Uterus (tissue), 4 donors: ENCODE measurements at places on chromosomes 7 and 10. TPM values are rescaled to one million over a fixed set of nuclear protein-coding genes. Genes with fewer than 3 reads are reported as not detected.

DNA sequence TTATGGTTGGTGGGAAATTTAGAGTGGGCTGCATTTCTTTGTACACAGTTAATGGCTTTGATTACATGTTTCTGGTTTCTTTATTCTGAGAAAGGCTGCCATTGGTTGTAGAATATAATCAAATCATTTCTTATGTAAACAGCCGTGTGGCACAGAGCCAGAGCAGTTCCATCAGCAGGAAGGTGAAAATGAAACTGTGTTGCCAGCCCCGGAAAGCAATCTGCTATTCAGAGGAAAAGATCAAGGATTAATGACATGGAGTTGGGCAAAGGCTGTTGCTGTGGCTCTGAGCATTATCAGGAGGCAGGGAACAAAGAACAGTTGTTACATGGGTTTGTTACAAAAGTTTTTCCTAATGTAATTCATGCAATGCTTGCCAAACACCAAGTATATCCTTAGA, 74.2 kb upstream of the ZNF716 start:
- H3K4me1 ChIP-seq, result no peaks in the 10 kb centered on the region
- DNase-seq, result no peak
- H3K27me3 ChIP-seq, result no peaks in the 10 kb centered on the region
- no peaks in the 10 kb centered on the region for H3K36me3 ChIP-seq
- H3K27ac ChIP-seq, result no peak overlapping the region

ASZ1 gene
- not detected for total RNA-seq

AIFM2 gene
- total RNA-seq, result 11.2 TPM

GRCh38 chr7:121510858-121511482, 114.9 kb upstream of the FAM3C start:
- no peak for DNase-seq
- H3K27ac ChIP-seq, result no peak overlapping the region
- no peaks in the 10 kb centered on the region for H3K36me3 ChIP-seq
- H3K27me3 ChIP-seq, result no peaks in the 10 kb centered on the region
- H3K4me3 ChIP-seq, result no peak overlapping the region

DNA sequence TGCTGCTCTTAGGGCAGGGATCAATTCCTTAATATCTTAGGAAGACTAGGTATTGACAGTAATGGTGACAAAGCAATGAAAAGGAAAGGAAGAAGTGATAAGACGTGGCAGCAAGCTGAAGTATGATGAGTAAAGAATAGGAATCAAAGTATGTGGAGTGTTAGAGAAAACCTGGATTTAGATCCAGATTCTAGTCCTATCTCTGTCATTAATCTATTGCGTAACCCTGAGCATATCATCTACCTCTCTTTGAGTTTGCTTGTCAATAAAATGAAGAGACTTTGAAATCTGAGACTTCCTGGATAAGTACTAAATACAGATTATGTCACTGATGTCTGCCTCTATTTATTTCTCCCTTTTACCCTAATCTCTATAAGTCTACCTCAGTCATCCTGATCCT, 89.2 kb downstream of the PTEN start:
- no peaks in the 10 kb centered on the region for H3K36me3 ChIP-seq
- no peak for DNase-seq
- H3K4me1 ChIP-seq, result peaks cover 10% of the 10 kb centered on the region

GRCh38 chr10:49707585-49707984, 28.1 kb downstream of the C10orf53 start:
- DNase-seq, result no peak
- H3K4me3 ChIP-seq, result no peak overlapping the region
- no peaks in the 10 kb centered on the region for H3K4me1 ChIP-seq
- no peak overlapping the region for H3K27ac ChIP-seq
- H3K27me3 ChIP-seq, result no peaks in the 10 kb centered on the region

ANKRD1 gene
- total RNA-seq, result 0.64 TPM

MDFIC gene
- 71.4 TPM for total RNA-seq

DNA sequence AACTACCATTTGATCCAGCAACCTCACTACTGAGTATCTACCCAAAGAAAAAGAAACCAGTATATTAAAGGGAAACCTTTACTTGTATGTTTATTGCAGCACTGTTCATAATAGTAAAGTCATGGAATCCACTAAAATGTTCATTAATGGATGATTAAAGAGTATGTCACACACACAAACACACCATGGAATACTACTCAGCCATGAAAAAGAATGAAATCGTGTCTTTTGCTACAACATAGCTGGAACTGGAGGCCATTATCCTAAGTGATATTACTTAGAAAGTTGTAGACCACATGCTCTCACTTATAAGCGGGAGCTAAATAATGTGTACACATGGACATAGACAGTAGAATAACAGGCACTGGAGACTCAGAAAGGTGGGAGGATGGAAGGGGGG, 203.0 kb upstream of the SLC26A5 start:
- no peaks in the 10 kb centered on the region for H3K27me3 ChIP-seq
- no peak overlapping the region for H3K4me3 ChIP-seq
- no peak for DNase-seq
- H3K27ac ChIP-seq, result no peak overlapping the region
- H3K4me1 ChIP-seq, result no peaks in the 10 kb centered on the region

HTRA1 gene
- total RNA-seq, result 98.3 TPM

GRCh38 chr10:117339578-117339977, 35.7 kb downstream of the PDZD8 start:
- H3K27ac ChIP-seq, result no peak overlapping the region
- H3K36me3 ChIP-seq, result no peaks in the 10 kb centered on the region
- no peak overlapping the region for H3K4me3 ChIP-seq
- DNase-seq, result no peak

DNA sequence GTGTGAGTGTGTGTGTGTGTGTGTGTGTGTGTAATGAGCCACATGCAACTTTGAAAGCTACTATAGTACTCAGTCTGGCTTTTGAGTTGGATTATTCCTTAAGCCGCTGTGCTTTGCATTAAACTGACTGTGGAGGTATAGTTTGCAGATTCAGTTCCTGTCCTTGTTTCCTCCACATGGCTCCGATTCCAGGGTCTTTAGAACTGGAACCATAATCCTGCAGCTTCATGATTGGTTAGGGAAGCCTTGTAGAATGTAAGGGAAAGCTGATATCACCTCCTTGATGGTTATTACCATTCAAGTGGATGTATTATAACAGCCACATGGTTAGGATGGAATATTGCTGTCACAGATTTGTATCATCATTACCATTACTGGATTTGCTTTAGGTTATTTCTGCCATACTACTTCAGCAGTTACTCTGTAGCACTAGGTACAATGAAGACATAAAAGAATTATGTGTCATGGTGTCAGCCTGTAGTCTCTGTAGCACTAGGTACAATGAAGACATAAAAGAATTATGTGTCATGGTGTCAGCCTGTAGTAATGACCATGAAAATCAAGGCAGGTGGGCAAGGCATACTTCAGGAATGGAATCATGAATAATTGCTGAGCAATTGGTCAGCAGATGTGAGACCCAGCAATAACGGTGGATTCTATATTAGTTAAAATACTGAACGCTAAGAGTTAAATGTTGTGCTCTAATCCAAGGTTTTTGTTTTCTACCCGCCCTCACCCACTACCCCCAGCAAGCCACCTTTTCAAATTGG, 275.1 kb upstream of the FZD1 start:
- no peaks in the 10 kb centered on the region for H3K27me3 ChIP-seq
- H3K4me3 ChIP-seq, result no peak overlapping the region
- DNase-seq, result no peak
- no peaks in the 10 kb centered on the region for H3K4me1 ChIP-seq

- H3K4me1 ChIP-seq, result no peaks in the 10 kb centered on the region
- no peaks in the 10 kb centered on the region for H3K36me3 ChIP-seq
- no peak for DNase-seq
Observed at GRCh38 chr7:116724560-116725231, 52.7 kb downstream of the MET start.

DNA sequence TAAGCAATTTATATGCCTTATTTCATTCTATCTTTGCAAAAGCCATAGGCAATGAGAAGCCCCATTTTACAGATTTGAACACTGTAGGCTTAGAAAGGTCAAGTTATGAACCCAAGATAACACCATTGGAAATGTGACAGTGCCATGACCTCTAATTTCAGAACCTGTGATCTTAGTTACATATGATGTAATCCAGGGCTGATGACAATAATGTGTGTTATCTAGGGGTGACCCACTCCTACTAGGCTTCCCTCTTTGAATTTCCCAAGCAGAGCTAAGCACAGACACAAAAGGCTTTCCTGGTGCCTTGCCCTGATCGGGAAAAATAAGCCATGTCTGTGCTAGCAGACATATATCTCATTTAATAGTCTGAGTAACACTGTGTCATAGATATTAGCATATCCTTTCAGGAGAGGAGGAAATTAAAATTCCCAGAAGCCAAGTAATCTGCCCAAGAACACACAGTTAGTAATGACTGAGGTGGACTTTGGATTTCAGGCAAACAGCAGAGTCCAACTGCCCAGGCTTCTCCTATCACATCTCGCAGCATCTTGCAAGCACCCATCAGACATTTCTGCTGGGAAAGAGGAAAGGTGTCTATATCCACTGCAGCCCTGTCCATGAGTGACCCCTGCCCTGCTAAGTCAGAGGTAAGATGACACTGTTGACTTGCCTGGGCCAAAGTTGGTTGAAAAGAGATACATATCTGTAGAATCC, 2.8 kb upstream of the TECTB start:
- no peaks in the 10 kb centered on the region for H3K27me3 ChIP-seq
- H3K4me3 ChIP-seq, result no peak overlapping the region
